ENCODE measurements at places on chromosomes 4 and X. TPM values are rescaled to one million over a fixed set of nuclear protein-coding genes. Genes with fewer than 3 reads are reported as not detected.

- no peak for DNase-seq
These were observed 17.7 kb upstream of the TAB3 start for GRCh38 chrX:30906726-30907125.

DNA sequence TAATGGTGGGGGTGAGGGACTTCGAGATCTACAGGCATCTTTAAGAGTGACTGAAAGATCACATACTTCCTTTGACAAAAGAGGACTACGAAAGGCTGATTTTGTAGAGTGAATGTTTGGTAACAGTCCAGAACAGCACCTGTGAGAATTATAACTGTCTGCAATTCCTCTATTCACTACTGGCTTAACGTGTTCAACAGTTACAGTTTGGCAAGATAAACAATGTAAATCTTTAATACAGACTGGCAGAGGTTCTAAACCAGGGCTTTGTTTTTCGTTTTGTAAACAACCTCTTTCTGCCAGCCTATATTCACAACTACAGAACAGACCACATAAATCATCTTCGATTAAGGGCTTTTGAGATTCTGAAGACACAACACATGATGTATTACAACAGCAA lies 66.9 kb downstream of the NCAPG start:
- no peak for DNase-seq

- DNase-seq = no peak
These were observed 71.8 kb downstream of the FAM13A start for GRCh38 chr4:88985088-88985773.

GRCh38 chrX:133375615-133376340 lies 39.5 kb downstream of the GPC4 start:
- DNase-seq = no peak

- no peak for DNase-seq
These were observed 830.9 kb downstream of the TECRL start for GRCh38 chr4:63578383-63578782.

DNA sequence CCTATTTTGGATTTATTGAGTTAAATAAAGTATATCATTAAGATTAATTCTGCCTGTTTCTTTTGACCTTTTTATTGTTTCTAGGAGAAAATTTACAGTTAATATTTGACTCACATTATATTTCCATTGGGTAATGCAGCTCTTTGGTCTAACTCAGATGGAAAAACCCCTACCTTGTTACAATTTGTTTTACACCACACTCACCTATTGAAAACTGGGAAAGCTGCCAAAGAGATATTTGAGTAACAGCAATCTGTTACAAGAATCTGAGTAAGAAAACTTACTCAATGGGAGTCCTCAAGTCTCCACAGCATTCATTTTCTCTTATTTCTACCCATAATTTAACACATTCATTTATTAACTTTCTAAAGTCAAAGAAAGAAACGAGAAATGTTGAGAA lies 108.0 kb upstream of the TLL1 start:
- DNase-seq = no peak

DNA sequence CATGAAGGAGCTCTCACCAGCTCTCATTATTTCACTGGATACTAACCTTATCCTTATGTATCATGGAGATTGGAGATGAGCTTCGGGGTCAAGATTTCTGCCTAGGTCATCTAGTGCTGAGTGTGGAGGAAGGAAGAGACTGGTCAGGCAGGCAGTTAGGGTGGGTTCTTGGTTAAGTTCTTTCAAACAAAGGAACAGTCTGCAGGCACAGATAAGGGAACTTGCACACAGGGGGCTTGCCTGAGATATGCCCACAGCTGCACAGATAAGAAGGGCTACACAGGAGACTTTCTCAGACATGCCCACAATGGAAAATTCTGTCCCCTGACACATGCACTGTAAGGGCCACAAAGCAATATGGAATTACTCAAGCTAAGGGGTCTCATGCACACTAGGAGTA lies 904.1 kb downstream of the NLGN4X start:
- DNase-seq = no peak

GRCh38 chrX:151973851-151974335 lies 583 bp downstream of the GABRE start:
- DNase-seq = peak; percentile 44

DNA sequence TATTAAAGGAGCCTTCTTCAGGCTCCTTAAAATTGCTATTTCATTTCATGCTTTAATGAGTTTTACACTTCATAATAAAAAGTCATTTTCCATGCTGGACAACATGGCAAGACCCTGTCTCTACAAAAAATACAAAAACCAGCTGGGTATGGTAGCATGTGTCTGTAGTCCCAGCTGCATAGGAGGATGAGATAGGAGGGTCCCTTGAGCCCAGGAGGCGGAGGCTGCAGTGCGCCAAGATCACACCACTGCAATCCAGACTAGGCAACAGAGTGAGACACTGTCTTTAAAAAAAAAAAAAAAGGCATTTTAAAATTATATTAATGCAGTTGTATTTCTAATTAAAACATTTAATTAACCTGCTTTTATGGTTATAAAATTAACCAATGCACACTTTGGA lies 49.2 kb downstream of the PDS5A start:
- no peak for DNase-seq

- DNase-seq = no peak
These were observed 555 bp downstream of the CFI start for GRCh38 chr4:109801099-109801789.

DNA sequence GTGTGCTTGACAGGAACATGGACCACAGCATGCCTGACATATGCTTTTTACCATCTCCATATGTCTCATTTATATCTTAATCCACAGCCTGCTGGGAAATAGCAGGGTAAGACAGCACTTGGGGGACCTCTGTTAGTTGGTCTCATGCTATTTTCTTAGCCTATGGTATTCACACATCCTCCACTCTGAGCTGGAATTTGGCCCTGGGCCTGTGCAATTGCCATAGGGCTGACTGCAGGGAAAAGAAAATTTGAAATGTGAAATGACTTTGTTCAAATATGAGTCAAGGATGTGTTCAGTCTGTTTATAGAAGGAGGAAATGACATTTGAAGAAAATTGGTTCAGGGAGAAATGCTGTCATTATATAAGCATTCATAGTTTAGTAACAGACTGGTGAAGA lies 9.6 kb upstream of the MAP7D3 start:
- DNase-seq = no peak

- DNase-seq = no peak
These were observed at the start of gene HOPX for GRCh38 chr4:56681158-56681852. Gene HOPX, minus strand, starts transcription at chr4:56681296. Its CDS starts 23,480 bp downstream, at chr4:56657816.

GRCh38 chr4:15654593-15655222 lies 449 bp downstream of the FBXL5 start:
- DNase-seq = peak; percentile 59

GRCh38 chrX:37679888-37680287 lies 5.7 kb upstream of the XK start:
- no peak for DNase-seq

- no peak for DNase-seq
These were observed 10.5 kb downstream of the PGM2 start for GRCh38 chr4:37836838-37837440.

GRCh38 chrX:72027914-72028307 lies 103.8 kb downstream of the RTL5 start:
- no peak for DNase-seq

ZFP42 gene
- 0.40 TPM for total RNA-seq

CDS1 gene
- total RNA-seq = 6.5 TPM

REELD1 gene
- total RNA-seq = 0.26 TPM

GNPDA2 gene
- 12.8 TPM for total RNA-seq

COX7B gene
- 176 TPM for total RNA-seq

ELF2 gene
- 75.7 TPM for total RNA-seq

BMPR1B gene
- 7.7 TPM for total RNA-seq

CFAP299 gene
- total RNA-seq = 31.6 TPM
